ENCODE measurements at places on chromosomes 11 and 22.
A peak's percentile ranks its signal among the peaks of the same experiment; 100 is the strongest.

DNA sequence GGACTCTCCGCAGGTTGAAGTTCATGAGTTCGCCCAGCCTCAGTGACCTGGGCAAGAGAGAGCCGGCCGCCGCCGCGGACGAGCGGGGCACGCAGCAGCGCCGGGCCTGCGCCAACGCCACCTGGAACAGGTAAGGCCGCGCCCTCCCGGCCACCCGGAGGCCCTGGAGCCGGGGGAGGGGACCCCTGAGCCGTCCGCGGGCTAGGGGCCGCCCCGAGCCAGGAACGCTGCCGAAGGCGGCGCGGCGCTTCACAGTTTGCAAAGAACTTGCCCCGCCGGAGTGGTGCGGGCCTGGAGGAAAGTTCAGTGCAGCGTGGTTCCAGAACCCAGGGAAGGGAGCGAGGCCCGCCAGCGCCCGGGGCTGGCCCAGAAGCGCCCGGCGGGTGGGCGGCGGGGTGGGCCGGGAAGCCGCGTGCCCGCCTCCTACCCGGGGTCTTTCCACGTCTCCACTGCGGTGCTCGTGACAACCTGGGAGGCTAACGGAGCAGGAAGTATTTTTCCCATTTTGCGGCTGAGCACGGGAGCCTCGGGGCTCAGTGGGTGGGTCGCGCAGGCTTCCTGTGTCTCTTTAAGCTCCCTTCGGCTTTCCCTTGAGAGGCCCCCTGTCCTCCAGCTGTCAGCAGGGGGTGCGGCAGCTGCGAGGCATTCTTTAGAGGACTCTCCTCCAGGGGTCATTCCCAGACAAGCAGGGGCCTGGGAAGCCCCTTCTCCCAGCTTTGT lies 635 bp downstream of the PRR5 start:
- H3K27ac ChIP-seq, result no peak overlapping the region
- no peaks in the 10 kb centered on the region for H3K27me3 ChIP-seq
- DNase-seq, result no peak

DNA sequence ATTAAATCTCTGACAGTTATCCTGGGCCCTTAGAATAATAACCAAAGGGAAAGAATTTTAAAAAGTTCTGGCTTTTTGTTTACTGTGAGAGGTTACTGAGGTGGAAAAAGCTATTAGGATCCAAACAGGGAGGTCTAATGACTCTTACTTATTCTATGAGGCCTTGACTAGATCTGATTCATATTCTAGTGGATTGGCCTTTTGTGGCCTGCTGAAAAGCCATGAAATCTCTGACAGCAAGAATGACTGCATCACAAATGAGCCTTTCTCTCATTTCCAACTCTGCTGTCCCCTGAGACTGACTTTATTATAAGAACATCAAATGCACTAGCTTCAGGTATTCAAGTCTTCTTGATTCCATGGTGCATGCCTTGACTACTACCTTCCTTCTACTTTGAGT lies 1797.6 kb downstream of the LRRC4C start:
- H3K27me3 ChIP-seq, result no peaks in the 10 kb centered on the region
- H3K4me1 ChIP-seq, result no peaks in the 10 kb centered on the region
- H3K36me3 ChIP-seq, result no peaks in the 10 kb centered on the region
- DNase-seq, result no peak
- no peak overlapping the region for H3K4me3 ChIP-seq

- DNase-seq, result no peak
- no peaks in the 10 kb centered on the region for H3K27me3 ChIP-seq
- H3K36me3 ChIP-seq, result no peaks in the 10 kb centered on the region
- H3K27ac ChIP-seq, result no peak overlapping the region
- H3K4me1 ChIP-seq, result peaks cover 21% of the 10 kb centered on the region
Observed at GRCh38 chr11:10287140-10287539, 6.9 kb downstream of the SBF2 start.

GRCh38 chr11:118437208-118438125 lies 1.2 kb downstream of the KMT2A start:
- H3K27me3 ChIP-seq, result no peaks in the 10 kb centered on the region
- H3K4me1 ChIP-seq, result peaks cover 62% of the 10 kb centered on the region
- H3K36me3 ChIP-seq, result no peaks in the 10 kb centered on the region
- peak overlapping the region; percentile 88 for H3K27ac ChIP-seq

Measured in suprapubic skin (tissue), 4 donors.